ENCODE measurements at places on chromosomes 3 and 15.

DNA sequence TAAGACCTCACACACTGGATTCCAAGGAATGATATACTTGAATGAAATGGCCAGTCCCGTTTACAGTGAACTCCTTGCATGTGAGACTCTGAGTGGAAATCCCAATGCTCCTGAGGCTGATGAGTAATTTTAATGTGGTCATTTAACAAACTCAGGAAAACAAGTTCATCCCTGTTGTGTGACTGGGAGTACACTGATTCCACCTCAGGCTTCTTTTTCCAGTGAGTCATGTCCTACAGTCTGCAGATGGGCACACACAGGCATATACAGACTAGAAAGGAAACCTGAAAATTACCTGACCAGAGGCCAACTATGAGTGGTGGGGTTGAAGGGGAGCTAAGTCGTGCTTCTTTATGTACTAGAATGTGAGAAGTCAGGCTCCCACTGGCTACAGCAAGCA lies 5.8 kb downstream of the SQOR start:
- ATAC-seq = peak; percentile 38

GRCh38 chr3:27553886-27554540 lies 69.8 kb upstream of the SLC4A7 start:
- ATAC-seq = no peak

GRCh38 chr3:85740561-85740960 lies 781.8 kb downstream of the CADM2 start:
- ATAC-seq = no peak

- no peak for ATAC-seq
Observed at GRCh38 chr3:59243476-59243875, 193.7 kb upstream of the CFAP20DC start.

DNA sequence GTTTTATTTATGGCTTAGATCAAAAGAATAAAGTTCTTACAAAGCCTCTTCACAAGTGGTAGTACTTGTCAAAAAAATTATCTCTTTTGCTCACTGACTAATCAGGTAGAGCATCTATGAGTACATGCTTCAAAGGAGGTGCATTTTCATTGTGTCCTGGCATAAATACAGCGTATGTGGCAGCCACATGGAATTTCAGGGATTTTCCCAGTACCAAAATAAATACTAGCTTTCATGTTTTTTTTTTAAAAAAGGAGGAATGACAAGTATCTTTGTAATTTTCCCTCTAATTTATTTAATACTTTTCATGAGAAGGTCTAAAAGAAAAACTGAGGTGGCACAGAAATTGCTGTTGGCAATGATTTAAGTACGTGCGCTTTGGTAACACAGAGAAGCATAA lies 597.8 kb upstream of the ALCAM start:
- no peak for ATAC-seq

GRCh38 chr3:37068031-37068430 lies 74.7 kb downstream of the MLH1 start:
- no peak for ATAC-seq

GRCh38 chr3:190495796-190496195 lies 18.1 kb upstream of the IL1RAP start:
- no peak for ATAC-seq

DNA sequence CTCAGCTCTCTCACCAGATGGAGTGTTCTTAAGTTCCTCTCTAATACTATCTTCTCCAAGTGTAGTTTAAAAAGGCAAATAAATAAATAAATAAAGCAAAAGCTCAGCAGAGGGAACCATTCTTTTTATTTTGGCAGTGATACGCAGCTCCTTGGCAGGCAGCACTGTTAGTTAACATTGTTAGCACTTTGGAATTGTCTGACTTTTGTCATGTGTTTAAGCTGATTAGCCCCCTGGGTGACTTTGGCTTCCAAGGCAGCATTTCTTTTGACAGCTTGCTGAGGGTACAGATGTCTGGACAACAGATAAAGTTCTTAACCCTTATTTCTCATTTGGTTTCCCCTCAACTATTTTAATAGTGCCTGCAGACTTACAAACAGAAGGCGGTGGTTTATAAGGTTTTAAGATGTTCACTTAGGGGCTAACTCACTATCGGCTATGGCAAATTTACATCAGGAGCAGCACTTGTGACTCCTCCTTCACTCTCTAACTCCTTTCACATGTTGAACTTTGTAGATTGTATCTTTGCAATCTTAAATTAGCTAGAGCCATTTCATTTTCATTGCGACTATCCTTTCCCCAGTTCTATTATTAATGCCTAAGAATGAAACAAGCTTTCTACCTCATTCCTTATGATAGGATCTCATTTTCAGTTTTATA lies 213.4 kb downstream of the ZBBX start:
- ATAC-seq = no peak

- ATAC-seq = no peak
Observed at GRCh38 chr3:130857336-130858026, 36.4 kb upstream of the ATP2C1 start.

- ATAC-seq = peak; percentile 84
Observed at GRCh38 chr3:29171043-29171990, 109.6 kb upstream of the RBMS3 start.

GRCh38 chr3:52333869-52334557 lies 17.9 kb downstream of the DNAH1 start:
- ATAC-seq = no peak

GRCh38 chr3:36832406-36832805 lies 68.1 kb upstream of the DCLK3 start:
- ATAC-seq = no peak

GRCh38 chr3:74862476-74862875 lies 248.0 kb upstream of the CNTN3 start:
- no peak for ATAC-seq

- no peak for ATAC-seq
Observed at GRCh38 chr15:56844471-56844870, 74.0 kb upstream of the TCF12 start.

GRCh38 chr3:108006077-108006771 lies 84.6 kb downstream of the CD47 start:
- ATAC-seq = peak; percentile 57

Measured in SK-N-SH treated with all-trans-retinoic acid at 6 μM for 48 hours (cell line).